Activated T-cell treated with anti-CD3 and anti-CD28 coated beads, Interleukin-2, amount 50 U/mL, for 48 hours (primary cell): ENCODE measurements at places on chromosomes 16 and 17.

DNA sequence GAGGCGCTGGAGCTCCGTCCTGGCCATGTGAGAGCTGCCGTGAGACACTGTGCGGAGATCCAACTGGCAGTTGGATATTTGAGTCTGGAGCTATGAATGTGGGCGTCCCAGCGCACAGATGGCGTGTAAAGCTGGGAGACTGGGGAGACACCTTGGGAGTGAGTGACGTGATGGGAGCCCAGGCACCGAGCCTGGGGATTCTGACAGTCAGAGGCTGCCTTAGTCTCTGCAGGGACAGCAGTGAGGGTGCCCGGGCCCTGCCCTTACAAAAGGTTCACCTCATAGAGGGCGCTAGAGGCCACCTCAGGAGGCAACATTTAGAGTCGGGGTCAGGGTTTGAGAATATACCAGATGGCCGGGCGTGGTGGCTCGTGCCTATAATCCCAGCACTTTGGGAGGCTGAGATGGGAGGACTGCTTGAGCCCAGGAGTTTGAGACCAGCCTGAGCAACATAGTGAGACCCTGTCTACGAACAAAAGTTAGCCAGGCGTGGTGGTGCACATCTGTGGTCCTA lies 194.1 kb upstream of the GSE1 start:
- no peak for DNase-seq

DNA sequence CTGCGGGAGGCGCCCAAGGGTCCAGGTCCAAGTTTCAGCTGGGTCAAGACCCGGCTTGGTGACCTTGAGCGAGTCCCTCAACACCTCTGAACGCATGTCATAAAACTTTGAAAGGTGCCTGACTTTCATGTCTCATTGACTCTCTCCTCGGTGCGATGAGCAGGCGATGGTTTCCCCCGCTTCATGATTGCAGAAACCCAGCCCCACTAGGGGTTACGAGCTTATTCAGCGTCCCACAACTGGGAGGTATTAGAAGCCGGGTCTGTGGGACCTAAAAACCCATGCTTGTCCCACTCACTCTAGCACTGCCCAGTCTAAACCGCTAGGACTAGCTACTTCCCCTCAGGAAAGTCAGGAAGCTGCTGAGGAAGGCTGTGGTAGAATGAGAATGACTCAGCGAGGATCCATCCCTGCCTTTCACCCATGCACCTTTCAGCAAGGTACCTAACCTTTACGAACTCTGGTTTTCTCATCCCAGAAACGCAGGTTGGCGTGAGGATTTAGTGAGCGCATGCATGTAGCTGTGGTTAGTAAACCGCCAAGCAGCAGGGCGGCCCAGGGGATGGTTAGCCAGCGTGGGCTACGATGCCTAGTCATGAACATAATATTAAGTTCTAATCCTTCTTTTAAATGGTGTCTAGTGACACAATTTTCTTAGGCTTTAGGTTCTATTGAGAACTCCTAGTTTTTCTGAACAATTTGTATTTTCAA lies 26.2 kb upstream of the RFFL start:
- no peak for DNase-seq

- DNase-seq, result no peak
These were observed 23.7 kb downstream of the ZCCHC14 start for GRCh38 chr16:87469169-87469568.

DNA sequence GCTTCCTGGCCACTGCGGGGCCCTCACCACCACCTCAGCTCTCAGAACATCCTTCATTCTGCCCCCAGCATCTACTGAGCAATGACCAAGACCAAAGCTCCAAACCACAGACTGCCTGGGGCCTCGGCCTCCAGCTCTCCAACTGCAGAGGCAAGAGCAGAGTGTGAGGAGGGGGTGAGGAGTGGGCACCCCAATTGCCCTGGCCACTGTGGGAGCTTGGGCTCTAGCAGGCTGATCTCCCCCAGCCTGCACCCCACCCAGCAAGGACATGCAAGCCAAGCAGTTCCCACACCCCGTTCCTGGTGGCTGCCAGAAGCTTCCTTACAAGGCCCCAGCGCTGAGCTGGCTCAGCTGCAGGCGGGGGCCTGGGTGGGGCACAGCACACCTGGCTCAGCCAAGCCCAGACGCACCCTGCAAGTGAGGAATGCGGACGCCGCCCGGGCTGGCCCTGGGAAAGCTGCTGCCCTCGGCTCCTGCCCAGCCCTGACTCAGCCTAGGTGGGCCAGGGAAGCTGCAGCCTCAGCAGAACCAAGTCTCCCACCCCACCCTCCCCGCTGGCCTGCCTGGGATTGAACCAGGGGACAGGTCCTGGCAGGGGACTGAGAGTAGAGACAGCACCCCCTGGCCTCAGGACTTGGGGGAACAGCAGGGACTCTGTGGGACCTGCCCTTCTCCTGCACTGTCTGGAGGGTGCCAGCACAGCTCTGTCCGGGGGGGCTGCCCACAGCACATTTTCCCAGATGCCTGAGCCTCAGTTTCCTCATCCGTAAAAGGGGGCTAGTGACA lies 29.7 kb upstream of the KRT17 start:
- DNase-seq, result no peak

DNA sequence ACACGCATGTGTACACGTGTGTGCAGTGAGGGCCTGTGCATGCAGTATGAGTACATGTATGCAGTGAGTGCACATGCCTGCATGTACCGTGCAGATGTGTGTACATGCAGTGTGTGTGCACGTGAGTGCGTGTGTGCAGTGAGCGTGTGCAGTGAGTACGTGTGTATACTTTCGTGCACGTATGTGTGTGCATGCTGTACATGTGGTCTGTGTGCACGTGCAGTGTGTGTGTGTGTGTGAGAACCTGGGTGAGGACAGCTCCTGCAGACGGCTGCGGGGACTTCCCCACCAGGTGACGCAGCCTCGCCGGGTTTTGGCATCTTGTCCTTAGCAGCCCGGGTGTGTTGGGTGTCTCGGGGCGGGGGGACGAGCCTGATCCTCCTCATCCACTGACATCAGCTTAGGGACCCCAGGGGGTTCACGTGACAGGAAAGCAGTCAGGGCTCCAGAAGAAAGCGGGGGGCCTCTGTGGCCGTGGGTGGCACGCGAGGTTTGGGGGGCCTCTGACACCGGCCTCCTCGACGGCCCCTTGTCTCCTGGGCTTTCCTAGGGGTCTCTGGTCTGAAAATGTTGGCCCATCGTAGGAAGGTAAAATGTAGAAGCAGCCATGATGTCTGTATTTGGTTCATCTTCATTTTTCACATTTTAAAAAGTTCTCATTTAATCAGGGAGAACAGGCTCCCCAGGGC lies 119.6 kb upstream of the ZNF750 start:
- DNase-seq, result no peak

DNA sequence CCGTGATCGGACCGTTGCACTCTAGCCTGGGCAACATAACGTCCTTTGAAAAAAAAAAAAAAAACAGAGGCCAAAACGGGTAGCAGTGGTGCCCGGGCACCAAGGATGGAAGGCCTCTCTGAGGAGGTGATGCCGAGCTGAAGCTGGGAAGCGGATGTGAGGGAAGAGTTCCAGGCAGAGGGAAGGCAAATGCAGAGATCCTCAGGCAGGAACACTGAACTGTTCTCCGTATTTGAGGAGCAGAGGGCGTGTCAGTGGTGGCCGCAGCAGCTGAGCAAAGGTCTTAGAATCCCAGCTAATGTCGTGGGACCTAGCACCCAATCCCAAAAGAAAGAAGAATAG lies 656 bp upstream of the KCTD13 start:
- no peak for DNase-seq

GRCh38 chr17:38844261-38844757 lies 9.2 kb downstream of the RPL23 start:
- DNase-seq, result no peak

- DNase-seq, result no peak
These were observed 6.1 kb downstream of the ABCC3 start for GRCh38 chr17:50640686-50641351.

- no peak for DNase-seq
These were observed 3.8 kb downstream of the CMIP start for GRCh38 chr16:81448154-81449131.

GRCh38 chr16:68083861-68084503 lies 1.2 kb upstream of the NFATC3 start:
- no peak for DNase-seq

GRCh38 chr17:1875597-1875996 lies 45.8 kb downstream of the RPA1 start:
- DNase-seq, result no peak

GRCh38 chr16:68237243-68238028 lies 1.5 kb upstream of the ESRP2 start:
- peak; percentile 94 for DNase-seq

DNA sequence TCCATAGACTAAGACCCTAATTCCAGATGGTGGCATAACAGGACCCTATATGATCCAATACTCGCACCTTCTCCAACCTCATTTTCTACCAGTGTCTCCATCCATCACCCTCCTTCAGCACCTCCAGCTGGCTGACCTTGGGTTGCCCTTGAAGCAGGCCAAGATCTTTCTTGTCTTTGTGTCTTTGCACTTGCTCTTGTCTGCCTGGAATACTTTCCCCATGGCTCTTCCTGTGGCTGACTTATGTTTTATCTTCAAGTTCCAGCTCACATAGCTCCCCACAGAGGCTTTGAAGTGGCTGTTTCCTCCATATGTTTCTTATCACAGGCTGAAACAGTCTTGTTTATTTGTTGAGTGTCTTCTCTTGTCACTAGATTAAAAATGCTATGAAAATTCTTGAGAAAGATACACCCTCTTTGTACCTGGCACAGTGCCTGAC lies 29.6 kb upstream of the MMD start:
- DNase-seq, result no peak

DNA sequence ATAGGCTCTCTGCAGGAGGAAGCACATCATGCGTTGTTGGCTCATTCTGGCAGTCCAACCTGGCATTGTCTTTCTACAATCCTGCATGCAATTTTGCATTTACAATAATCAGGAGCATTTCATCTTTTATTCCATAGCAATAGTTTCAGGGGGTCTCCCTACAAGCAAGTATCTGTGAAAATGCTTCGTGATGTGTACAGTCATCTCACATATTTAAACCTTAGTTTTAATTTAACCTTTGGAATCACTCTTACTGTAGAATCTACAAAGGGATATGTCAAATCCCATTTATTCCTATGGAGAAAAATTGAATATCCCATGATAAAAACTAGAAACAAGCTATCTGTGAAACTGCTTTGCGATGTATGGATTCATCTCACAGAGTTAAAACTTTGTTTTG lies 112.0 kb upstream of the WSB1 start:
- DNase-seq, result no peak

DNA sequence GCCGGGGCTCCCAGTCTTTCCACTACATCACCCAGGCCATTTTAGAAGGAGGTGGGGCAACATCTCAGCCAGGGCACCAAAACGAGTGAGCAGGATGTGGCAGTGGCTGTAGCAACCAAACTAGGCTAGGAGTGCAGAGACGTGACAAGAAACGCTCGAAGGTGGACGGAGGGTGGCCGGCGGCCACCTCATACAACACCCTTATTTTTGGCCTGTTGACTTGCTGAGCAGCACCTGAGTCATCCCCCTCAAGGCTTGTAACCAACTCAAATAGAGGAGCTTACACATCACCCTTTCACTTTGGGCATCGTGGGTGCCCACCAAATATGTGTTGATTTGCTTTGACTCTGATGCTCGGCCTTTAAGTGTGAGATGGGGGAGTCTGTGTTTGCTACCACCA lies 23.7 kb upstream of the SOX9 start:
- no peak for DNase-seq

DNA sequence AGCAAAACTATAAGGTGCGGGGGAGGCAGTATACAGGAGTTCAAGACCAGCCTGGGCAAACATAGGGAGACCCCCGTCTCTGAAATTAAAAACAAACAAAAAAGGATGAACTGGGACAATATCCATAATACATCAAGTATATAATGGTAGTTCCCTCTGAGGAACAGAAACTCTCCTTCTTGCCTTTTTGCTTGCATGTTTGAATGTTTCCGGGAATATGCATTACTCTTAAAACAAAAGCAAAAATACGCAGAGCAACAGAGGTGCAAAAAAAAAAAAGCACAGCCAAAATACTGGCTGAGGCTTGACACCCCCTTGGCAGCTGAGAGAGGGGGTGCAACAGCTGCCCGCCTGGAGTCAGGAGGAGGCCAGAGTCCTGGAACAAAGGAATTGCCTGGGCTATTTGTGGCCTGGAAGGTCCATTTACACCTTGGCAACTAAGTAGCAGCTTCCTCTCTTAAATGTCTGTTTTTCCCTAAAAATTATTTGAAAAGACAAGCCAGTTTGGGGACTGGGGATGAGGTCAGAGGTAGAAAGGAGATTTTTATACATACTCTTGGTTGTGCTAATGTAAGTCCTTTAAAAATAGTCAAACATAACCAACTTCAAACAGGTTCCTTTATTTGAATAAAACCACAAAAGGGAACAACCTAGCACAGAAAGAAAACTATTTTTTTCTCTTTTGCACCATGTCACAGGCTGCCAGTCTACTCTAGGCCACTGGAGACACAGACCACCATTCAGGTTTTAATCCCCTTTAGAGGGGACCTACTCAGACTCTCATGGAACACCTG lies 19.5 kb downstream of the USP7 start:
- DNase-seq, result no peak

DNA sequence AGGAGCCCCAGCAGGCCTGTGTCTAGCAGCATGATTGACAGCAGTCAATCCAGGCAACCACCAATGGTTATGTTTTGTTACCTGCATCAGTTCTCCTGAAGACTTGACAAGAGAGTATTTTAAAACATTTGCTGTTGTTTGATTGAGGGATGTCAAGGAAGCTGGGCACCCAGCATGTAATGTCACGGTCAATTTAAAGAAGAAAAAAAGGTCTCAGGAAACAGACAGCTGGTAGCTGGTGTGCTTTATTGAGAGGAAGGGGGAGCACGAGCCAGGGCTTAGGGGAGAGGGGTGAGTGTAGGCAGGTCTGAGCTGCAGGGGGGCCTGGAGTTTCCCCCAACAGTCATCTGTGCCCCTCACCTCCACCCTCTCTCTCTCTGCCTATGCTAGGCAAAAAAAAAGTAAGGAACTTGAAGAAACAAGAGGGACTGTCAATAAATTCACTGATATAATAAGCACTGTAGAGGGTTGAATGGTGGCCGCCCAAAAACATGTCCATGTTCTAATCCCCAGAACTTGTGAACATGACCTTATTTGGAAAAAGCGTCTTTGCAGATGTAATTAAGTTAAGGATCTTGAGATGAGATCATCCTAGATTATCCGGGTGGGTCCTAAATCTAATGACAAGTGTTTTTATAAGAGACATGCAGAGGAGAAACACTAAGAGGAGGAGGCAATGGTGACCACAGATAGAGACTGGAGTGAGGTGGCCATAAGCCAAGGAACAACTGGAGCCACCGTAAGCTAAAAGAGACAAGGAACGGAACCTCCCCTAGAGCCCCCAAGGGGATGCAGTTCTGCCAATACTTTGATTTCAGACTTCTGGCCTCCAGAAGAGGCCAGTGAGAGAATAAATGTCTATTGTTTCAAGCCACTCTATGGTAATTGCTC lies 14.5 kb downstream of the TSPOAP1 start:
- no peak for DNase-seq

GRCh38 chr17:46194393-46195216 lies 1.4 kb upstream of the KANSL1 start:
- no peak for DNase-seq
